ENCODE measurements at places on chromosomes 16 and 17.

GRCh38 chr17:19740933-19741332 lies 7.2 kb downstream of the ALDH3A1 start:
- no peak for DNase-seq

GRCh38 chr17:42005166-42005565 lies 12.1 kb downstream of the DNAJC7 start:
- DNase-seq = no peak

DNA sequence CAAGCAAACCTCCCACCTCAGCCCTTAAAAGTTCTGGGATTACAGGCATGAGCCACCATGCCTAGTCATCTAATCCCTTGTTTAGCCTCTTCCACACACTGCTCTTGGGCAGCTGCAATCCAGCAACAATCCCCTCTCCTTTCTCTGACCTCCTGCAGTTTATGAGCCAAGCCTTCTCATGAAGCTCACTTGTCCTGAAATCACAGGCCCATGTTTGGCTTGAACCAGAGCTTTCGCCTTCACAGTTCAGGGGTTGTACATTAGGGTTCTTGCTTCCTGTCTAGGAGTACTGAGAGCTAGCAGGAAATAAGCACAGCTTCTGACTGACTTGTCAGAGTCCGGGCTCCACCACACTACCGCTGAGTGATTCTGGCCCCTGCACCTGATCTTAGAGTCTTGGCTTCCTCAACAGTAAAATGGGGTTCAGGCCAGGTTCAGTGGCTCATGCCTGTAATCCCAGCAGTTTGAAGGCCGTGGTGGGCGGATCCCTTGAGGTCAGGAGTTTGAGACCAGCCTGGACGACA lies 16.3 kb downstream of the ERAL1 start:
- no peak for DNase-seq

DNA sequence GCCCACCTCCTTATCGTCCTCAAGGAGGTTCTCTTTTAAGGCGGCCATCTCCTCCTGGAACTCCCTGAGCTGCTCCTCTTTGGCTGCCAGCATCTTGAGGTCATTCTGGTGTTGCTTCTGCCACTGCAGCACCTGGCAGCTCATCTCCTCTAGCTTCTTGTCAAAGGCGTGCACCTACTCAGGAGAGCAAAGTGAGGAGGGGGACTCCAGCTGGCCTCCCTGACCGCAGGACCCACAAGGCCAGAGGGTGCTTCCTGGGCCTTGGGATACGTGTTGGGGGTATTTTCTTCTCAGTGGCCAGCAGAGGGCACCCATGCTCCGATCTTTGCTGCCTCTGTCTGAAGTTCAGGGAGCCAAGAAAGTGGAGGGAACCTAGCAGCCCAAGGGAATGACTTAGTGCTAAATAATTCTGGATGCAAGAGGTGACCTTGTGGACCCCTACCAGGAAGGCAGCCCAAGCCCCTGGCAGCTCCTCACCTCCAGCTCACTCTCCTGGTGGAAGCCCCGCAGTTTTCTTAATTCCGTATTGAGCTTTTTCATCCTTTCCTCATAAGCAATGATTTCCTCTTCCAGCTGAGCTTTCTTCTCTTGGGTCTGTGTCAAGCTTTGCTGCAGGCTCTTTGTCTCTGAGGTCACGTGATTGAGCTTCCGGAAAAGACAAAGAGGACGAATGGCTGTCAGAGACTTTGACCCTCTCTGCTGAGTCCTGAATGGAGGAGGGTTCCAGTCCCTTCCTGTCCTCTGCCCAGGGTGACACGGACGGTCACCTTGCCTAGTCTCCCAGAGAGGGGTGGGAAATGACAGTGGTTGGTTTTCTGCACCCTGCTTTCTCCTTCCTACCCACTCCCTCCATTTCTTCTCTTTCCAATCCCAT lies 31.4 kb downstream of the DHX38 start:
- no peak for DNase-seq

DNA sequence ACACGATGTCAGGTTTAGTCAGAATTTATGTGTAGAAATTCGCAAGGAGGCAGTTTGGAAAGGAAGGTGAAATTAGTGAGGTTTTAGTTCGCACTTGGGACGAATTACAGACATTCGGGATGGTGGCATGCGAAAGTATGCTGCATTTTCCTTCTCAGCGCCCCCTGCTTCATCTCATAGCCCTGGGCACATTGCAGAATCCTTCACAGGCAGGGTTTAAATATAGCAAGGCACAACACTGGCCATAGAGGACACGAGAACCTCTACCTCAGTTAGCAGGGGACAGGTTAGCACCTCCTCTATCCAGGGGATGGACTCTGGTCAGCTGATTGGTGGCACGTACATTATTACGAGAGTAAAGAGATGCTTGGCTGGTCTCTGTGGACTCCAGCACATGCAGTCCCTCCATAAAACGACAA lies 47.5 kb downstream of the MAP2K6 start:
- no peak for DNase-seq
